ENCODE measurements at places on chromosomes 7 and 10. TPM values are rescaled to one million over a fixed set of nuclear protein-coding genes. Genes with fewer than 3 reads are reported as not detected.

GRCh38 chr7:83695128-83695960 lies 46.4 kb upstream of the SEMA3E start:
- no peak for DNase-seq

- DNase-seq, result no peak
Observed at GRCh38 chr7:139457153-139457946, 26.1 kb downstream of the KLRG2 start.

DNA sequence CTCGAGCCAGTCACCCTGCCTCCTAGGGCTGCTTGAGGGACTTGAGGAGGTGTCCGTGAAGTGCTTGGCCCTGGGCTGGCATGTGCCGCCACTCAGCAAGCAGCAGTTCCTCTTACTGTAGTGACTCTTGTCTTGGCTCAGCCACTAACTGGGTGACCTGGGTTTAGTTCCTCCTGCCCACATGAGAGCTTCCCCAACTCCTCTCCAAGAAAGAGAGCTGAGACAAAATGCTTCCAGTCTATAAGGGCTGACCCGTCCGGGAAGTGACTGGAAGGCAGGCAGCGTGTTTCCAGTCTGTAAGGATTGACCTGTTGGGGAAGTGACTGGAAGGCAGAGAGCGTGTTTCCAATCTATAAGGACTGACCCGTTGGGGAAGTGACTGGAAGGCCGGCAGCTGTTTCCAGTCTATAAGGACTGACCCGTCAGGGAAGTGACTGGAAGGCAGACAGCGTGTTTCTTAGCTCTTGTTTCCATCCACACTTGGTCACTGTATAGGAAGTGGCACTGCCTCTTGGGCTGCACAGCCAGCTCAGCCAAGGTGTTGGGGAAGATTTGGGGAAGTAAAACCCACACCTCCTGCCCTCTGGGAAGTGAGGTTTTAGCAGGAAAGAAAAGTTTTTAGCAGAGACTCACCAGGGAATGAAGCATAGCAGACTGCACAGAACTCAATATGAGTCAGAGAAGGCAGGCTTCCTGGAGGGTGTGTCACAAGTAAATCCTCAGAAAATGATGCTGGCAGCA lies 53.3 kb upstream of the PPIF start:
- no peak for DNase-seq

GRCh38 chr10:82277591-82277990 lies 402.6 kb downstream of the NRG3 start:
- DNase-seq, result no peak

CTAGE15 gene
- 0.24 TPM for total RNA-seq

LCOR gene
- total RNA-seq, result 10.3 TPM

GBF1 gene
- 9.6 TPM for total RNA-seq

AGBL3 gene
- 1.9 TPM for total RNA-seq

HOGA1 gene
- 0.19 TPM for total RNA-seq
